ENCODE measurements at places on chromosomes 1 and 21.

DNA sequence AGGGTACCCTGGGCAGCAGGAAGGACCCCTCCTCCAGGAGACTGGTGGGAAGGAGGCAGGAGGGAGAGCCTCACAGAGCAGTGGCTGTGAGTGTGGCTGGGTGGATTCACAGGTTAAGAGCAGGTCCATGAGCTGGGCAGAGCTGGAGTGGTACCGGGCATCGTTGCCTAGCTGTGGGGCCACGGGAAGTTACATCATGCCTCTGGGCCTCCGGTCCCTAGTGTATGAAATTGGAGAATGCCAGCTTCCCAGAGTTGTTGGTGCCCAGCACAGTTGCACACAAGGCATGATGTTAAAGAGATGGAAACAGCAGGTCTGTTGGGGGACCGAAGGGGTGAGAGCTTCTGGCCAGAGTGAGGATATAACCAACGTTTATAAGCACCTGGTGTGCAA, 18.5 kb downstream of the FOXO6 start:
- DNase-seq = no peak

DNA sequence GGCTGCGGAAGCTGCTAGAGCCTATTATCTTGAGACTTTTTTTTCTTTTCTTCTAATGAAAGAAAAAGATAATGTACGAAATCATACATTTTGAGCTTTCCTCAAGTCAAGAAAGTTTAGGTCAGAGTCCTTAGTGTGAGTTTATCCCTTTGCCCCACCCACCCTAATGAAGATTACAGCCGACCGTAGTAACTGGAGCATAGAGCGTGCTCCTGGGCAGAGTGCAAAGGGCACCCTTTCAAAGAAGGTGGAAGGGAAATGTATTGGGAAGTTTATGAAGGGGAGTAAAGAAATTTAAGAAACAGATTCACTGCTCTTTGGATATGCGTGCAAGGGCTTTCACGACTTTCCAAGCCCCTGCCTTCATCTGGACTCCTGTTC, 17.2 kb downstream of the GNG12 start:
- DNase-seq = no peak

DNA sequence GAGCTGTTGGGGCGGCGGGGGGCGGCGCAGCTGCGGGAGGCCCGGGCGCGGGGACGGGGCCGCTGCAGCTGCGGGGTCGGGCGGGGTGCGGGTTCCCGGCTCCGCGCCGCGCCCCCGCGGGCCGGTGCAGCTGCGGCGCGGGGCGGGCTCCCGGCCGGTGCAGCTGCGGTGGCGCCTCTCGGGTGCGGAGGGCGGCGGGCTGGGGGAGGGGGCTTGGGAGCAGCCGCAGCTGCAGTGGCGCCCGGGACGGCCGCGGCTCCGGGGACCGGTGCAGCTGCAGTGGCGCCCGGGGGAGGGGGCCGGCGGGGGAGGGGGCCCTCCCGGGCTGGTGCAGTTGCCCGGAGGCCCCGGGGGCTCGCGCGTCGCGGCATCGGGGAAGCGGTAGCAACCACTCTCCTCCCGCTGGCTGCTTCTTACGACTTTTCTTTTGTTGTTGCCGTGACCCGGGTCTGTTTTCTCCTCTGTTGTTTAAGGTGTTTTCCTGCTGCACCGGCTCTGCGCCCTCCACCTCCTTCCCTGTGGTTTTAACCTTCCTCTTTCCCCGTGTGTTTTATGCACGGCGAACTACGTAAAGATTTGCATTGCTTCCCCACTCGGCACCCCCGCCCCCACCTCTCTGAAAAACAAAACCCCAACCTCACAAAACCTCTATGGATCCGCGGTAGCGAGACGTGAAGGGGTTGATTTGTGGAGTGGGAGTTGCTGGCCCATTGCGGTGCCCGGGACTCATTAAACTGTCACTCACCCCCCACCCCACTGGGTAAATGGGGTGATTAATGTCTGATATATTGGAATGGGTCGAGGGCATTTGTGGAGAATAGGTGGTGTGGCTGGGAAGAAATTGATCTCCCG, 1.7 kb upstream of the ZBTB18 start:
- DNase-seq = peak; percentile 67

GRCh38 chr1:207311888-207312603, 9.4 kb upstream of the CD55 start:
- DNase-seq = no peak

GRCh38 chr1:204889681-204890383, 19.2 kb downstream of the NFASC start:
- no peak for DNase-seq

GRCh38 chr1:227768125-227768439, 32.8 kb downstream of the SNAP47 start:
- no peak for DNase-seq

DNA sequence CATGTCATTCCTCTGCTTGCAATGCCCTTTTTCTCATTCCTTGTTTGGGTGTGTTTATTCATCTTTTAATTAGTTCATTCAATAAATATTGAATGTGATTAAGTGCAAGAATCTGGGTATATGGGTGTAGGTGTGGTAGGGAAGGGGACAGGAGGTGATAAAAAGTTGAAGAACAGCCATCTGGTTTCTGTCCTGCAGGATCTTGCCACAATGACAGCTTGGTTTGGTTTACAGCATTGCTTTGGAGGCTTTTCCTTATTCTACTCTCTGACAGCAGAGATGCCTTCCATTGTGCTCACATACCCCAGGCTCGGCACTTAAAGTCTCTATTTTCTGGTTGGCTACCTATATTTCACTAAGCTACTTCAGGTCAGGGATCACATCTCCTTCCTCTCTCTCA, 3.0 kb upstream of the REG4 start:
- no peak for DNase-seq

DNA sequence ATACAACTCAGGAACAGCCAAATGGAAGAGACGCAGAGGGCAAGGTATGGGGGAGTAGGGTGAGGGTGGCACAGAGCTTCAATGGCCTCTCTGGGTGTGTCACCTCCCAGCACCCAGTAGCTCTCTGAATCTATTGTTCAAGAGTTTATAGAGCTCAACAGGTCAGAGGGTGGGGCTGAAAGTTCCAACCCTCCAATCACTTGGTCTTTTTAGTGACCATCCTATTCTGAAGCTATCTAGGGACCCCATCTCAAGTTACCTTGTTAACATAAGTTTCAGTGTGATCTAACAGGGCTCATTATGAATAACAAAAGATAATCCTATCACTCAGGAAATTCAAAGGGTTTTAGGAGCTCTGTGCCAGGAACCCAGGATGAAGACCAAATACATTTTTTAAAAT, 31.2 kb upstream of the ZNF697 start:
- no peak for DNase-seq

DNA sequence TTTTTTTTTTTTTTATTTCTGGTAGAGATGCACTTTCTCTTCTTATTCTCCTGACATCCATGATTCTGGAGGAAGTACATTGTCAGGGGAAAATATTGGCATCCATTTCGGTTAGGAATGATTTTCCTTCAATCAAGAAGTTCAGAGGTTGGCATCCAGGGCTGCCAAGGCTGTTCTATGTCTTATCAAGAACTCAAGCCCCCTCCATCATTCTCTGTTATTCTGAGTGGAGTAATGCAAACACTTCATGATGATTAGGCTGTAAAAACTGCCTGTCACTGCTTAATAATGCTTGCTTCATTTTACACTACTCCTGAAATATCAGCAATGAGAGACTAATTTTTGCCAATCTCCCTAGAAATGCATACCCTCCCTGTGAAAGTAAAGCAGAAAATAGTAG, 417.1 kb upstream of the NFIA start:
- DNase-seq = no peak

DNA sequence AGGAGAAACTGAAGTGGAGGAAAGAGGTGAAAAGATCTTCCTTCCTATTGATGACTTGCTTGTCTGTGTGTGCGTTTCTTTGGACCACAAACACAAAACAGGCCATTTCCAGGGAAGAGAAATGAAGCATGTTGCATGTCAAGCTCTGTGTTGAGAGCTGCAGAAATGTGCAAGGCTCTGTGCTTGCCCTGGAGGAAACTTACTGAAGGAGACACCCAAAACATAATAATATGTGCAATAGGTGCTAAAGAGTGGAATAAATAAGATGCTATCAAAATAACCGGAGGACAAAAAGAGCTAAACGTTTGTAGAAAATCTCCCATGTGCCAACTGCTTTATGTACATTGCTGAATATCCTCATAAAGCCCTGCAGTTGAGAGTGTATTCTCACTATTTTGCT, 195.2 kb upstream of the HMGB4 start:
- DNase-seq = no peak

- DNase-seq = no peak
These were observed 3.9 kb upstream of the COL16A1 start for GRCh38 chr1:31707711-31708110.

DNA sequence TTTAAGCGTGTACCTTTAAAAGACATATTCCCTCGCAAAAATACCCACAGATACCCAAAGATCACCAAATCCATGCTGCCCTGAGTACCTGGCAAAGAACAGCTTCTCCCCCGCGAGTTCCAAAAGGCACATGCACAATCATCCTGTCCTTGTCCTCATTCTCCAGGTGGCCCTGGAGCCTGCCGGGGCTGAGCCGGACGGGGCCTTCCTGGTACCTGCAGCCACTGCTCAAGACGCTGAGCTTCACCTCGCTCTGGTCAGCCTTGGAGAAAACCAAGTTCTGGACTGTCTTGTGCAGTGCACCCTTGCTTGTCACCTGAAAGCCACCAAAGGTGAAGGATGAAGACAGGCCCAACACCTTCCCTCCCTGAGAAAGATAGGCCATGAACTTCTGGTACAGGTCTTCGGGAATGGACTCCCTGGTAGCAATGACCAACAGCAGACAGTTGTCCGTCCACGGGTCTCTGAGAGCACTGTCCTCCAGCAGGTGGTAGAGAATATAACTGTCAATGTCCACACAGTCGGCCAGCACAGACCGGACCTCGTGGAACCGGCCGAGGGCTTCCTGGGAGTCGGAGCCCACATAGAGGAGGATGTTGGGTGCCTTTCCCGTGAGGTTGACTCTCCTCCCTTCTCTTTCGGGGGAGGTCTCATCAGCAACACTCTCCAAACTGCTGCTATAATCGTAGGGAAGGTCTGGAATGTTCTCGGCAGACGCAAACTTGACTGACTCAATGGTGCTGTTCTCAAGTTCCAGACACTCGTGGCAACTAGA, 29.9 kb downstream of the HLCS start:
- DNase-seq = no peak

GRCh38 chr1:203097001-203097400, 11.2 kb upstream of the MYOG start:
- no peak for DNase-seq

DNA sequence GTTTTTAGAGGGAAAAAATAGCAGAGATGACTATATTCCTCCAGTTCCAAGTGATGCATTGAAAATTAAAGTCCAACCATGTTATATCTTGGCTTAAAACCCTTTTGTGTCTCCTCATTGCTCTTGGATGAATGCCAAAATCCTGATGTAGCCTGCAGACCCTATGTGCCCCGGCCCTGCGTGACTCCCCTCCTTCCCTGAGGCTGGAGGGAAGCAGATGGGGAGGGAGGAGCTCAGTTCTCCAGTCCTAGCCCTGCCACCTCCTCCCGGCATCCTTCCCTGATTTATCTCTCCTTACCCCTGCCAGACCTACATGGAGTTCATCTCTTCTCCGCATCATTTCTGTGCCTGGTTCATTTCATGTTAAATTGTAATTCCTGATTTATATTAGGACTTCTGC, 397.4 kb downstream of the PTPRU start:
- DNase-seq = no peak

DNA sequence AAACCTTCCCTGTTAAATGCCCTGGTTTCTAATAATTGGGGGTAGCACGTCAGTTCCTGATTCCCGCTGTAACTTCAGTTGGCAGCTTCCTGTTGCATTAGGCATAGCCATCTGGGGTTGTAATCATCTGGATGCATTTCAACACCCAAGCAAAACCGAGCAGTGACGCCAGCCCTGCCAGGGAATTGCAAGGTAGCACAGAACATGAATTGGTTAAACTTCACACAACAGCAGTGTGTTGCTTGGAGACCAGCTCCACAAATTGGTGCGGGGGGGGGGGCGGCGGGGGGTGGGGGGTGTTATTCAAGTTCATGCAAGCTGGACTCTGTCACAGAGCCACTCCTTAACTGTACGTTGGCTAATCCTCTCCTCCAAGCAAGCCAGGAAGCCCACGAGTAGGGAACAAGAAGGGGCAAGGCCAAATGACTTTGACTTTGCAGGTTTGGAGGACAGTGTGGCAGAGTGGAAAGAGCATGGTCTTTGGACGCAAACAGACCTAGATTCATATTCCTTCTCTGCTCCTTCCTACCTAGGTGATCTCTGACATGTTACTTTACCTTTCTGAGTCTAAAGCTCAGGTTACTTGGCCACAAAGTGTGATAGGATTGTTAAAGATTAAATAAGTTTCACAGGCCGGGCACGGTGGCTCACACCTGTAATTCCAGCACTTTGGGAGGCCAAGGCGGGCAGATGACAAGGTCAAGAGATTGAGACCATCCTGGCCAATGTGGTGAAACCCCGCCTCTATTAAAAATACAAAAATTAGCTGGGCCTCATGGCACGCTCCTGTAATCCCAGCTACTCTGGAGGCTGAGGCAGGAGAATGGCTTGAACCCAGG, 4.7 kb downstream of the LAX1 start:
- no peak for DNase-seq

DNA sequence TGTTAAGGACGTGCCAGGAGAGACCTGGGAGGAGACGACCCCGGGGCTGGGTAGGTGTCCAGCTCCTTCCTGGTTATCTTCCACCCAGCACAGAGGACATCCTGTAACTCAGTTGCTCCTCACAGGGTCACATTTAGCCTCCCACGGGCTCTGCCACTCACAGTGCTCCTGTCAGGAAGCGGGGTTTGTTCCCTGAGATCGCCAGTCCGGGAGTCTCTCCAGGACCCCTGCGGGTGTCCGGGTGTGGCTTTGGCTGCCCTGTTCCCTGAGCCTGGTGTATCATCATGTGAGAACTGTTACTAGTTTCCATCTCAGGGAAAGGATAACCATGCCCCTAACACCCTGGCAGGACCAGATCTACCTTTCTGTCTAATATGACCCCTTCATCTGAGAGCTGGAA, 158.2 kb upstream of the RUNX1 start:
- DNase-seq = no peak

DNA sequence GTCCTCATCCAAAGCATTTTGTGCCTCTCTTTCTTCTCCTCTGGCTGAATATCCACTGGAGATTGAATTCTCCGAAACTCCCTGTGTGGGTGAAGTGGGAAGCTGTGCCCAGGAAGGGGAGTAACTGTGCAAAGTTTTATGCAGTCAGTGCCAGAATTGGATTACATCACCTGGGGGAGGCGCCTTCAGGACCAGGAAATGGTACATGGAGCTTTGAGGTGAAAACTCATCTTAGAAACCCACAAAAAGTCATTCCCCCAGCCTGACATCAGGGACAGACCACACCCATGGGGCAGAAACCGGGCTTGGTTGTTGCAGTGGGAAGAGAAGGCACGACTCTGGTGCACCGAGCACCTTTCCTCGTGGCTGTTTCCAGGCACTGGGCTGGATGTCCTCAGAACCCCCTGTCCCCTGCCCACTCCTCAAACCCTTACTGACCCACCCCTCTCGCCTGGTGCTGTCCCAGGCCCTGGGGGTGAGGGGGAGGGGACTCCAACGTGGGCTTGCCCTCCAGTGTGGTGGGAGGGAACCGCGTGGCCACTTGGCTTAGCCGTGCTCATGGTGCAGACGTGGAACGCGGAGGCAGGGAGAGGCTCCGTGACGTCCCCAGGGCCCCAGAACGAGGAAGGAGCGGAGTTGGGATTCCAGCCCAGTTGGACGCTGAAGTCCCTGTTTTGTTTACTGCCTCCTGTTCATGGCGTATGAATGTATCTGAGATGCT, 15.7 kb downstream of the TFF3 start:
- DNase-seq = no peak

- DNase-seq = no peak
These were observed 42.1 kb downstream of the NRIP1 start for GRCh38 chr21:15022608-15023261.
